ENCODE measurements at places on chromosomes 3 and 15.

DNA sequence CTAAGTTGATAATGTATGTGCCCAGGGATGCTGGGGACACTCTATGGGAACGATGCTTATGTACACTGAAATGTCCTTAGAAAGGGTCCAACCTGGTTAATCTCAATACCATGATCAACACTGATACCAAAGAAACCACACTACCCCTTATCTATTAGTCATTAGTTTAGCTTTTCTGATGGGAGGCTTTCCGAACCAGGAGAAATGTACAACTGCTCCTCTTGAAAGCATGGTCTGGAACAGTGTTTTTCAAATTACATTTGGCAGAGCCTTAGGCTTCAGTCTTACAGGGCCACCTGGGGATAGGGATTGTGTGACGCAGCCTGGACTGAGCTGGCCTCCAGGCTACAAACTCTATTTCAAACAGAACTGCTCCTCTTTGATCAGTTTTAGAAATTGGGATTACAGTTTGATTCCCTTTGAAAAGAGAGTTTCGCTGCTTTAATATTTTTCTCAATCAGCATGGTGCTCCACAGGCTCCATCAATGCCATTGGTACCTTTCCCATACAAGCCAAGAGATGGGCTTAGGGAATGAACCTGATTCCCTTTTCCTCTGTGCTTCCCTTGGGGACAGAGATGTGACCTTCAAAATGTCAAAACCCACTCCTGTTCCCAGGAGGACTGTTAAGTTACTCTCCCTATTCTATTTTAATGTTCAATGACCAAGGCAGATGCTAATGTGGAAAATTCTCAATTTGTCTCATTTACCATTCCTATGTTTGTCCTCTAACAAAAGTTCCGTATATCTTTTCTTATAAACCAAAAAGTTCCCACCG lies 296.0 kb upstream of the ADAMTS9 start:
- DNase-seq = no peak
- H3K27ac ChIP-seq = no peak overlapping the region
- peaks cover 3% of the 10 kb centered on the region for H3K36me3 ChIP-seq
- no peaks in the 10 kb centered on the region for H3K27me3 ChIP-seq
- no peak overlapping the region for H3K4me3 ChIP-seq
- H3K4me1 ChIP-seq = no peaks in the 10 kb centered on the region

DNA sequence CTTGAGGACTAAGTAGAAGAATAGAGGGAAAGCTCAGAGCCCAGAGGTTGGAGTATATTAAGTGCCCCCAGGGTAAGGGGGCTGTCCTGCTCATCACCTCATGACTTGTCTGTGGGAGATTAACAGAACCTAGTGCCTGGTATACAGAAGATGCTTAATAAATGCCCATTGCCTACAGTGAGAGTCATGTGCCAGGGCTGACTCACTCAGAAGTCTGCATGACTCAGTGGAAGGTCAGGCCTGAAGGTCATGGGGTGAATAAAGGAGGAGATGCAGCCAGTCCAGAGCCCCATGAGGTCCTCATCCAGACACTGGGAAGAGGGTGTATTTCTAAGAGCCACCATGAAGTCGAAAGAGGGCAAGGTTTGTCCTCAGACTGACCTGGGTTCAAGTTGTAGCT lies 62.5 kb upstream of the TLE3 start:
- no peaks in the 10 kb centered on the region for H3K36me3 ChIP-seq
- H3K4me3 ChIP-seq = no peak overlapping the region
- DNase-seq = no peak
- no peak overlapping the region for H3K27ac ChIP-seq

GRCh38 chr15:42107473-42107872 lies 13.1 kb upstream of the PLA2G4D start:
- DNase-seq = peak; percentile 22
- H3K4me3 ChIP-seq = no peak overlapping the region
- peaks cover 7% of the 10 kb centered on the region for H3K4me1 ChIP-seq
- no peaks in the 10 kb centered on the region for H3K36me3 ChIP-seq

GRCh38 chr3:52440671-52441070 lies 4.2 kb downstream of the SEMA3G start:
- DNase-seq = no peak
- H3K4me3 ChIP-seq = no peak overlapping the region
- H3K27ac ChIP-seq = no peak overlapping the region
- H3K4me1 ChIP-seq = peaks cover 5% of the 10 kb centered on the region
- H3K36me3 ChIP-seq = no peaks in the 10 kb centered on the region

DNA sequence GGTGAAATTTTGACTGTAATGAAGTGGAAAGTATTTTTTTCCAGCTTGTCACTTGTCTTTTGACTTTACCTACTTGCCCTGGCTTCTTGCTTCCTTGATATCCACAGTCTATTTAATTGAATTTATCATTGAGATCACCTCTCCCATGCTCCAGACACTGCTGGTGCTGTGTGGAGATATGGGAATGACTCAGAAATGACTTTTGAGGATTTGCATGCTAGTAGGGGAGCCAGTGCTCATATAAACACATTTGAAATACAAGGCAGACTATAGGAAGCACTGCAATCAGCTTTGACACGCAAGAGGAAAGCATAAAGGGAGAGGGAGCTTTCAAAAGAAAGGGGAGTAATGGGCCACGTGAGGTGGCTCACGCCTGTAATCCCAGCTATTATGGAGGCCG lies 7.3 kb upstream of the TRPM1 start:
- H3K36me3 ChIP-seq = no peaks in the 10 kb centered on the region
- DNase-seq = no peak
- peaks cover 3% of the 10 kb centered on the region for H3K27me3 ChIP-seq
- no peak overlapping the region for H3K4me3 ChIP-seq

DNA sequence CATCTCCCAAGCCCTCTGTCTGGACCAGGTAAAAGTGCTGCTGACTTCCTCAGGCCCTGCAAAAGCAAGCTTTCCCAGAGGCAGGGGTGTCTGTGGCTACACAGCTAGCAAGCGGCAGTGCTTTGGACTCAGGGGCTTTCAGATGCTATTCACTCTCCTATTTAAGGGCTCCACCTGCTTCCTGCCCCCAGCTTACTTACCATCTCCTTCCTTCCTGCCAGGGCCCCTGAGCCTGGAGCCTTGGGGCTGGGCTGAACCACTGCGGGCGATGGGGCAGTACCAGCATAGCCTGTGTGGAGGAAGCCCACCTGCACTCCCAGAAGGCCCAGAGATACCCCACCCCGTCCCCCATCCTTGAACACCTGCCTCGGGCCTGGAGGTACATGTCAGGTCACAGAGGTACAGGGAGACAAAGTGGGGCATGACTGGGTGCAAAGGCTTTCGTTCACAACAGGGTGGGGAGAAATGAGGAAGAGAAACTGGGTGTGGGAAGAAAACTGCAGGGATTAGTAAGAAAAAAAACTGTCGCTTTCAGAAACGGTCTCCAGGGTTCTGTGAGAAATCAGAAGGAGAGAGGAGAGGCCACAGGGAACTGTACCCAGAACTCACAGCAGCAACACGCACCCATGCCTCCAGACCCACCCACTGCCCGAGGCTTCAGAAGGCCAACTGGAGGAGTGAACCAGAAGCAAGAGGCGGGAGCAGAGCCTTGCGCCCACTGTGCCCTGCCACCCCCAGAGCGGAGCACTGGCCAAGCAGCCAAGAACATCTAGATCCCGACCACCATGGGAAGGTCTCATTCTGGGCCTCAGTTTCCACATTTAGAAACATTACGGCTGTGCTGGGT lies 49.5 kb downstream of the CCDC12 start:
- H3K36me3 ChIP-seq = peaks cover 55% of the 10 kb centered on the region
- H3K4me1 ChIP-seq = peaks cover 66% of the 10 kb centered on the region
- H3K27ac ChIP-seq = peak overlapping the region; percentile 69
- no peak overlapping the region for H3K4me3 ChIP-seq
